Thoracic aorta endothelial cell (primary cell): ENCODE measurements at places on chromosomes 5 and 9. TPM values are rescaled to one million over a fixed set of nuclear protein-coding genes. Genes with fewer than 3 reads are reported as not detected.

Gene CARD9
- total RNA-seq: 0.40 and 0.57 TPM in 2 replicates

Gene IFNA21
- not detected in 2 replicates for total RNA-seq

Gene MAP1B
- 296 and 318 TPM in 2 replicates for total RNA-seq

Gene RASGRF2
- total RNA-seq: 14.4 and 28.9 TPM in 2 replicates

Gene TMEM232
- total RNA-seq: 0.80 and 2.4 TPM in 2 replicates

Gene GMCL2
- total RNA-seq: not detected in 2 replicates

Gene PAEP
- total RNA-seq: not detected in 2 replicates

Gene PCDHB14
- total RNA-seq: 0.14 and 0.53 TPM in 2 replicates

Gene DDX4
- total RNA-seq: not detected in 2 replicates

Gene IL9
- total RNA-seq: not detected in 2 replicates

Gene PPWD1
- 57.0 and 57.8 TPM in 2 replicates for total RNA-seq

Gene CYLC2
- not detected in 2 replicates for total RNA-seq

Gene PCDHB16
- total RNA-seq: 0.07 and 0.13 TPM in 2 replicates

Gene SPINK7
- not detected in 2 replicates for total RNA-seq

Gene SLC25A25
- 13.2 and 14.0 TPM in 2 replicates for total RNA-seq

Gene OTP
- total RNA-seq: not detected in 2 replicates

Gene MEGF9
- 24.3 and 40.0 TPM in 2 replicates for total RNA-seq

Gene SLC36A3
- total RNA-seq: not detected in 2 replicates

Gene INSYN2B
- total RNA-seq: 48.7 and 65.8 TPM in 2 replicates
